ENCODE measurements at places on chromosomes 5 and 9.

DNA sequence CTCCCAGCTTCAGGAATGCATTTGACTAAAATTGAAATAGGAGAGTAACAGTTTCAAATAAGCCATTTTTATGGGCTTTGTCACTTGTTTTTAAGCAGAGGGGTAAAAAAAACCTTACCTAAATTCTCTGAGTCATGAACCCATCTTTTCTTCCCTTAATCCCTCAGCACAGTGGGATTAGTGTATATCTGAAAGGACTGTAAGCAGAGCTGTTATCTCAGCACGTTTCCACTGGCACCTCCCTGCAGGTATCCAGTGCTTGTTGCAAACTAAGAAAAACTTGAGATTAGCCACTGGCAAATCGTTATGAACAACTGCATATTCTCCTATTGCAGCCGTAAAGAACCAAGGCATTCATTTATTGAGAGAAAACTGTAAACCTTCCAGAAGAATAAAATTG is 872.7 kb downstream of the EFNA5 start:
- no peak for DNase-seq

DNA sequence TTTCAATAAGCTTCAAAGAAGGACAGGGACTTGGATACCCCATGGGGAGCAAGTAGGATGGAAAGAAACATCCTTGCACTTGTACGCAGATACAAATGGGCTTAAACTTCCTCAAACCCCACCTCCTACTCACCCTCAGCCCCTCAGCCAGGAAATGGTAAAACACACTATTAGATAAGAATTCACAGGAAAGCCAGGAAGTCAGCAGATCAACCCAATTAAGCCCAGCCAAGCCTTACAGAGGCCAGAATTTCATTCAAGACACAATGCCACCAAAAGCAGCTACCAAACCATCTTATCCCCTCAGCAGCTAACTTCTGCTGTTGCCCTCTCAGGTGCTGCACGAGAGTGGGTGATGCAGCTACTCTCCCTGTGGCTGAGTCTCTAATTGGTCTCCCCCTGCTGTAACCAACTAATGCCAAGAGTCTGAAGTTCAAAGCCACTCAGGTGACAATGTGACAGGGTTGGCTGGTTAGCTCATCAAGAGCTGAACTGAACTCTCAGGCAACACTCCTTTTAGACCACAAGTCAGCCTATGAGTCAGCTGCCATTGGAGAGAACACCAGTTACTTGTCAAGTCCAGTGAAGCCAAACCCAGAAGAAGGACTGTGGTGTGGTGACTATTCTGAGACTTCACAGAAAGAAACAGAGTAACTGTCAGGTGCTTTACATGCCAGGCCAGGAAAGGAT is 201.9 kb downstream of the ZNF608 start:
- DNase-seq = no peak

- no peak for DNase-seq
These were observed 575.2 kb upstream of the ZNF462 start for GRCh38 chr9:106287731-106288130.

- no peak for DNase-seq
These were observed 36.7 kb upstream of the SLC2A8 start for GRCh38 chr9:127360250-127360649.

GRCh38 chr9:20297646-20298084 is 324.6 kb downstream of the MLLT3 start:
- no peak for DNase-seq

GRCh38 chr9:75974016-75974766 is 83.7 kb downstream of the PCSK5 start:
- DNase-seq = no peak

GRCh38 chr5:71695595-71695994 is 23.5 kb upstream of the CARTPT start:
- peak; percentile 13 for DNase-seq

GRCh38 chr5:131914472-131914871 is 31.0 kb downstream of the MEIKIN start:
- DNase-seq = no peak

DNA sequence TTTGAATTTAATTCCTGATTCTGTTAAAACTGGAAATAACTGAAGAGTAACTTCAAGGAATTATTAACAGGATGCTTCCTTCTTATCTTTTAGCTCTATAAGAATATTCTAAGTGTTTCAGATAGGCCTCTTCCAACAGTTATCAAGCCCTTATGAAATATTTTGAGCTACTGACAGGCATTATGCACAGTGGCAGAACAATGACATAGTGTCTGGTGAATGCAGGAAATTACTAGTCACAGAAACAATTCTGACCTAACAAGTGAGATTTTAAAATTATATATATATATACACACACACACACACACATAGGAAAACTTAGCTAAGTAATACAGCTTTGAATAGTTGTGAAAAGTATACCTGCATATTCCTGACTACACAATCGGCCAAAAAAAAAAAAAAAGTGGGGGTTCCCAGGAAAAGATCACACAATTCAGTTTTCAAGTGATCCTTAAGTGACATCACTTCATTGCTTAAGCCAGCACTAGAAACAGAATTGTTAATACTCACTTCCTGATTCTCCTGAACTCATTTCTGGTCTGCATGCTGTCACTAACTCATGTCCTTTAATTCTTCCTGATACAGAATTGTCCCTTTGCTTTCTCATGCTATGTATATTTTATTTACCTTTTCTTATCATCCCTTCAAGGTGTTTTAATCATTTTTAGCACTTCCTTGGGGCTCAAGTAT is 77.3 kb downstream of the SLC25A46 start:
- no peak for DNase-seq

DNA sequence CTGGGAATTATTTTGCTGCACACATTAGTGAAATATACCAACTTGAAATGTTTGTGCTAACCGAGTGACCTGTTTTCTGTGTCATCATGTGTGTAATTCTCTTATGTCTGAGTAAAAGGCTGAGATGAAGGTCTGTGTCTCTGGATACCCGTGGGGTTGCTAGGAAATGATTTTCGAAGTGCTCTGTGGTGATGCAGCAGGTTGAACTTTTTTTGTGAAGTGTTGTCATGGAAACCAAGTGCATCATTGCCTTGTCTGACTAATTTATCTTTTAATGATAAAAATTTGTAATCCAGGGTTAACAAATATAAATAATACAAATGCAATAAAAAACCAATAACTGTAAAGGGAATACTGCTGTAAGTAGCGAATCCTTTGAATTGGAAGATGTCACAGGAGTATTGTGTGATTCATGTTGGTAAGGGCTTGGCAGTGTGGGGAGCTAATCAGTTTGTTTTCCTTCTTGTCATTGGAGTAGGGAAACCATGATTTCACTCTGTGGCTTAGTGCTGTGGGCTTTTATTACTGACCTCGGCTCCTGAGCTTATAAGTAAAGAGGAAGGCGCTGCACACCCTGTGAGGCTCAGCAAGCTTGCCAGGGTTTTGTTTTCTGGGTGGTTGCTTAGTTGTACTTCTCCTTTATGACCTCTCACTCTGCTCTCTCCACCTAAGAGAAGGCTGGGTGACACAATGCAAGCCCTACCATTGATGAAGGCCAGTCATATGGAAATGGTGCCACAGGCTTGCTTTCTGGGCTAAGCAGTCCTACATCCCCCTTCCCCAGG is 22.3 kb downstream of the PDE8B start:
- DNase-seq = no peak

GRCh38 chr5:6553972-6554371 is 78.9 kb downstream of the NSUN2 start:
- no peak for DNase-seq

DNA sequence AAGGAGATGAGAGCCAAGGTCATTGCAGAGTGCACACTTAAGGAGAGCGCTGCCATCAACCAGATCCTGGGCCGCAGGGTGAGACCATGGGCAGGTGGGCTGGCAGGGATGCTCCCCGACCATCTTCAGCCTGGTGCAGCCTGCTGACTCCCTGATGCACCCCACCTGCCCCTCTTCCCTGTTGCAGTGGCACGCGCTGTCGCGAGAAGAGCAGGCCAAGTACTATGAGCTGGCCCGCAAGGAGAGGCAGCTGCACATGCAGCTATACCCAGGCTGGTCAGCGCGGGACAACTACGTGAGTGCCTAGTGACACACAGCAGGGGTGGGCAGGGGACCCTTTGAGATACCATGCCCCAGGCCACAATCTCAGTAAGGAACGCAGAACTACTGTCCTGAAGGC is 28.3 kb downstream of the TCF7 start:
- DNase-seq = no peak

DNA sequence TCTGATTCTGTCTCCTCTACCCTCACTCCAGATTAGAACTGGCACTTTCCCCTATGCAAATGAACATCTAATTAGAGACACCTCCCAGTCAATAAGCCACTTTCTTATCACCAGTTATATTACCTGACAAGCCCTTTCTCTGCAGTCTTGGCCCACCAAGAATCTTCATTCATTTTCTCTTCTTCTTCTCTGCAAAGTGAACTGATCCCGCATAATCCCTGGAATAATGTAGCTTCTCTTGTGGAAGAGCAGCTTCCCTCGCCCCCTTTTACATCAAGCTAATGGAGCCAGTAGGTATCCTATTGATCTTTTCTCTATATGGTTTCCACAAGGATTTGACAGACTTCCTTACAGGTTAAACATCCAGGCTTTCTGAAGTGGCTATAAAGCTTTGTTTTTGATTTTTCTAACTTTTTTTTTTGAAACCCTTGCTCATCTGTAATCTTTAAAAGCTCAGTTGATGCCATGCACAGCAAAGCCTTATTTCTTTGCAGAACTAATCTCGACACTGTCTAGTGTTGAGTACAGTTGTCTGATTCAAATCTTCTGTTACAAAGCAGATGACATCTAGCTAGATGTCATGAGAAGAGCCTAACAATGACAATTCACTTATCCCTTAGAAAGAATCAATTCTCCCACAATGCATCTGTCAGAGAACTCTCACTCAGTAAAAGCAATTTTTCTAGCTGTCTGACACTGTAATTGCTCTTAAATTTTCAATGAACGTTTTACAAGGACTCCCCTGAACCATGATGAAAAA is 281.4 kb downstream of the ISL1 start:
- no peak for DNase-seq

GRCh38 chr9:77945798-77946197 is 85.8 kb downstream of the GNAQ start:
- no peak for DNase-seq

GRCh38 chr9:136977223-136977622 is at the start of gene PTGDS:
Gene PTGDS (plus strand): TSS chr9:136977504. CDS start chr9:136977579, 75 bp downstream.
- no peak for DNase-seq

GRCh38 chr9:121059998-121060636 is 10.0 kb upstream of the C5 start:
- DNase-seq = no peak

DNA sequence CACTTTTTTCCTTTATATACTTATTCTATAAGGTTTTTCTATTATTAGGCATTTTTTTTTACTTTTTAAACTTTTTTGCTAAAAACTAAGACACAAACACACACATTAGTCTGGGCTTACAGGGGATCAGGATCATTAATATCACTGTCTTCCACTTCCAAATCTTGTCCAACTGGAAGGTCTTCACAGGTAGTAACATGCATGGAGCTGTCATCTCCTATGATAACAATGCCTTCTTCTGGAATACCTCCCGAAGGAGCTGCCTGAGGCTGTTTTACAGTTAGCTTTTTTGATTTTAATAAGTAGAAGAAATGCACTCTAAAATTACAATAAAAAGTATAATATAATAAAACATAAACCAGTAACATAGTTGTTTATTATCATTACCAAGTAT is 345.5 kb upstream of the PTGER4 start:
- no peak for DNase-seq

DNA sequence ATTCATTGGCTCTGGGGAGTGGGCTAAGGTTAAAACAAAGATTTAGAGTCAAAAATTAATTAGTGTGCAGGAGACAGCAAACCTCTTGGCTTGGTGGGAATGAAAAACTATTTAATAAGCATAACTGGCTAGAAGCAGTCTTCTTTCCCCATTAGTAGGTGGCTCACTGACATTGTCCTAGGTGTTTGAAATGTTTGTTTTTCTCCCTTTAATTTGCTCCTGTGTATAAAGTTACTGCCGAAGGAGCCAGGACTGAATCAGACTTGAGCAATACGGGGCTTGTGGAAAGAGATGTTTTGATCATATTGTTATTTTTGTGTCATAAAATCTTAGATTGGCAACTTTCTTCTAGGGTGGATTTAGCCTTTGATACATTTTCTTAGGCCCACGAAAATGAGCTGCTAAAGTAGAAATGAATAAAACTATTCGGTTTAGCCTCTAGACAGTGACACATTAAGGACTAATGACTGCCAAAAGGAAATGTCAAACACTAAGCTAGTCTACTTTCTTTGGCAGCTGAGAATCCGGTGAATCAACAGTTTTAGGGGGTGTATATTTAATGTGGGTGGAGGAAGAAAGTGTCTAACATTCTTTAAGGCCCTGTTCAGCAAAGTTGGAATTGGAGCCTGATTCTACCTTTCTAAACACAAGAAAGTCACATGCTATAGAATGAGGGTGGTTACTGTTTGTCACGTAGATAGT is 30.2 kb downstream of the LRRTM2 start:
- DNase-seq = no peak

- no peak for DNase-seq
These were observed 59.1 kb downstream of the FNBP1 start for GRCh38 chr9:129983891-129984290.

DNA sequence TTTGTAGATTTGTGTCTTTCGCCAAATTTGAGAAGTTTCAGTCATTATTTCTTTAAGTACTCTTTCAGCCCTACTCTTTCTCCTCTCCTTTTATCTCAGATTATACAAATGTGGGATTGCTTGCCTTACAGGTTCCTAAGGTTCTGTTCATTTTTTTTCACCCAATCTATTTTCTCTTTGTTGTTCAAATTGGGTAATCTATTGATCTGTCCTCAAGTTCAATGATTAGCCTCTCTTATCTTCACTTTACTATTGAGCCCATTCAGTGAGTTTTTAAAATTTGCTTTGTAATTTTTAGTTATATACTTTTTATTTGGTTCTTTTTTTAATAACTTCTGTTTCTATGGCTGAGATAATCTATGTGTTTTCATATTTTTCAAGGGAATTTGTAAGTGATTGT is 282.1 kb downstream of the FER start:
- no peak for DNase-seq

Measured in NCI-H446 (cell line).